ENCODE measurements at places on chromosomes 11 and 22.

- no peak for DNase-seq
Measured at GRCh38 chr11:57674251-57674650, 6.3 kb downstream of the ZDHHC5 start.

DNA sequence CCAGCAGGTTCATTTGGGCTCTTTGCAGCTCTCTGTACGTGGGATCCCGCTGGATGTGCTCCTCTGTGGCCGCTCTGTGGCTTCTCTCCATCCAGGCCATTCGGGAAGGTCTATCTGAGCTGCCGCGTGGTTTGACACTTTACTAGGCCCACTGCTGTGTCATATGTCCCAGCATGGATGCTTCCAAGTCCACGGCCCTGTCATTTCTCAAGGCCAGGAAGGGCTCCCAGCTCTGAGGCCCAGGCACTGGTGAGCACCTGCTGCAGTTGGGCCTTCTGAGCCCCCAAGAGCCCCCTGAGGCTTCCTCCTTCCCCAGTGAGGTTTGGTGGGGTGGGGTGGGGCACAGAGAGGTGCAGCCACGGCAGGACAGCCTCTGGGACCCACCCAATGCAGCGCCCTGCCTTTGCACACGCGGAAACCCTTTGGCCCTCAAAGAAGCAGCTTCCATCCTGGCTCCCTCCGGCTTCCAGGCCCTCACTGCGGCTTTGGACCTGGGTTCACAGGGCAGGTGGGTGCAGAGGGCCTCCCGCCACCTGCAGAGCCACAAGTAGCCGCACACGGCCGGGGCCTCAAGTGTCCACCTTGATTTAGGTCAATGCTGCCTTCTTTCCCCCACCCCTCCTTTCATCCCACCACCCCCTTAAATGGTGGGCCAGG lies 44.5 kb upstream of the FGF3 start:
- no peak for DNase-seq

DNA sequence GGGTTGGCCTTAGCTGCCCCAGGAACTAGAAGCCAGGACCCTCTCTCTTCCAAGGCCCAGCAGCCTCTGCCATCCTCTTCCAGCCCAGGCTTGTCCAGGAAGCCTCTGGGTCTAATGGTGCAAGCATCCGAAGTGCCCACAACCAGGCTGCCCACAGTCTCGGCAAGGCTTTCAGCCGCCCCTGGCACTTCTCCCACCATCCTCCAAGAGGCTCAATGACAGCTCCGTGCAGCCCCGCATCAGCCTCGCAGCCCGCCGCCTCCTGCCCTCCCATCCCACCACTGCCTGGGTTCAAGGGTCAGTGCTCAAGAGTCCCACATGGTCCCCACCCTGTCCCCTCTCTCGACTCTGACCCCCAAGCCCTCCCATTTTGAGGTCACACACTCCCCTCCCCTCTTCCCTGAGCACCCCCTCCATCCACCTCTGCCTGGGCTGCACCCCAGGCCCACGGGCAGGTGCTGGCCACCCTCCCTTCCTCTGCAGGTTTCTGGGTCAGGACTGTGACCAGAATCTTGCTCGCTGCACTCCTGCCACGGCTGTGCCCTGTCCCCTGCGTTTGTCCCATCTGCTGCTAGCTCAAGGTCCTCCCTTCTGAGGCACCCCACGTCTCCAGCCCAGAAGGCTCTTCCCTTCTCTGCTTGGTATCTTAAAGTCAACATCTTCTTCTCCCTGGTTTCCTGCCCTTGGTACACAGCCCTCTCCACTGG lies 17.2 kb downstream of the IFITM10 start:
- no peak for DNase-seq

GRCh38 chr22:40323681-40324171 lies 22.6 kb upstream of the ADSL start:
- no peak for DNase-seq

GRCh38 chr11:95585069-95585751 lies 204.4 kb downstream of the FAM76B start:
- no peak for DNase-seq

GRCh38 chr11:118604566-118604965 lies 2.8 kb upstream of the PHLDB1 start:
- DNase-seq, result no peak

DNA sequence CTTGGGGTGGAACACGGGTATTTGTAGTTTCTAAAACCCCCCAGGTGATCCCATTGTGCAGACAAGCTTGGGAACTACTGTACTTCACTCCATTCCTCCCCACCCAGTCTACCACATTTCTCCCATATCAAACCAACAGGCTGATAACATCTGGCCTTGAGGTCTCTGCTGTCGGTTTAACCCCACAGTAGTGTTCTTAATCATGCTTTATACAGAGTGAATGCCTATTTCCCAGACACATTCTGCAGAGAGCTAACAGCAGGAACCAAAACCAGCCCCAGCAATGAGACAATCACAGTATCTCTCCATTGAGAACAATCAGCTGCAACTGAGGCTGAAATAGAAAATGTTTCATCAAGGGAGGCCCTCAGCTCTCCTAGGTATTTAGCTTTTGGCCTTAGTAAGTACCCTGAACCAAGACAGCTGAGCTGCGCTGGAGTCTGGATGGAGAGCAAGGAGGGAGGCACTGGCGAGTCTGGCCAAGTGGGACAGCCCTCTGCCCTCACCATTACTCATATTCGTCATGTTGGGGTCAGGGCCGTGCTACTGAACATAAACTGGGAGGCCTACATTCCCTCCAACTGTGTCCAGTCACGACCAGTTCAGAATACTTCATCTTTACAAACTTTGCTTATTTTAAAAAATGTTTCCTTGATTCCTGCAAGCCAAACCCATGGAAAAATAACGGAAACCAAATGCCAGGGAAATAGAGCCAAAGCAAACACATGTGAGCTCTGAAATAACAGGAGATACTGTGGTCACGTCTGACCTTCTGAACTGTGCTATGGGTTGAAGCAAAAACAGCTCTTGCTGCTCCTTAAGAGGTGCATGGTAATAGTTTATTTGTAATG lies 81.0 kb downstream of the CCDC34 start:
- DNase-seq, result no peak

DNA sequence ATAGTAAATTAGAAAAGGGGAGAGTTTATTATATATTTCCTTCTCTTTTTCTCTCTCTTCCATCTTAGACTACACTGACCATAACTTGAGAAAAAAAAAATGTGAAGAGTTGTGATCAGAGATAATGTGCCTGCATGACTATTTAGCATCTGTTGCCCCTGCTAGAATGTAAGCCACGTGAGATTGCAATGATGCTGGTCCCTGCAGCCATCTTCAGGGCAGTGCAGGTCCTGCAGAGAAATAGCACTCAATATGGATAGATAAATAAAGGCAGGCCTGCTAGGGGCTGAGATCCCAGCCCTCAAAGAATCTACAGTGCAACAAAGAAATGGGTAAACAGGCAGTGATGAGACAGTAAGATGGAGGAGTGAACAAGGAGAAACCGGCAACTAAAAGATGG lies 7.8 kb upstream of the DKK3 start:
- no peak for DNase-seq

DNA sequence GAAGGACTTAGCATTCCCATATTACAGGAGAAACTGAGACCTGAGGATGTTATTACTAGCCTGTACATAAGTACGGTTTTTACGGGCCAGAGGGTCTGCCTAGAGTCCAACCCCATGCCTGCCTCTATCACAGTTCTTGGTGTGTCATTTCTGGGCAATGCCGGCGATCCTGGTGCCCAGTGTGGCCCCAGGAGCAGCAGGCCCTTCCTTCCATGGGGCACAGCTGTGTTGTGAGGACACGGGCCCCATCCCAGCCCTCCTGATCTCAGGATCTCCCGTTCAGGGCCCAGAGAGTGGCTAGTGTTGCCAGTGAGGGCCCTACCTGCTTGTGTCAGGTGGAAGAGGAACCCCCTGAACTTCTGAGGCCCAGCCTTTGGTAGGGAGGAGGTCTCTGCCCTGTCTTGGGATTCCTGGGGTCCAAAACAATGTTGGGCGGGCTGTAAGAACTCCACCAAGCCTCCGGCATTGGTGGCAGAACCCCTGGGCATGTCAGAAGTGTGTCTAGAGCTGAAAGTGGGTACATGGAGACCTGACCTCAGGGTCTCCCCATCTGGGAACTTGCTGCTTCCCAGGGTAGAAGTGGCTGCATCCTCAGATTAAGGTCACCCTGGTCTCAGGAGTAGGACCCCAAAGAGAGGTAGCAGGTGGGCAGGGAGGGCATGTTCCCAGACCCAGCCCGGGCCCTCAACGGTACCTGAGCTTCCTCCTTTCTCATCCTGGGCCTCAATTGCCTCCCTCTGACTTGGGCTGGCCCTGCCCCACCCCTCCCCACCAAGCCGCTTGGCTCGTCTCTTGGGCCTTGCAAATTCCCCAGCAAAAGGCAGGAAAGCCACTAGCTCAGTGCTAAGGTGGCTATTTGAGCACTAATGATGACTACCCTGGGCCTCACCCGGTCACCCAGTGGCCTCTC lies 74.6 kb upstream of the KCNQ1OT1 start:
- no peak for DNase-seq

DNA sequence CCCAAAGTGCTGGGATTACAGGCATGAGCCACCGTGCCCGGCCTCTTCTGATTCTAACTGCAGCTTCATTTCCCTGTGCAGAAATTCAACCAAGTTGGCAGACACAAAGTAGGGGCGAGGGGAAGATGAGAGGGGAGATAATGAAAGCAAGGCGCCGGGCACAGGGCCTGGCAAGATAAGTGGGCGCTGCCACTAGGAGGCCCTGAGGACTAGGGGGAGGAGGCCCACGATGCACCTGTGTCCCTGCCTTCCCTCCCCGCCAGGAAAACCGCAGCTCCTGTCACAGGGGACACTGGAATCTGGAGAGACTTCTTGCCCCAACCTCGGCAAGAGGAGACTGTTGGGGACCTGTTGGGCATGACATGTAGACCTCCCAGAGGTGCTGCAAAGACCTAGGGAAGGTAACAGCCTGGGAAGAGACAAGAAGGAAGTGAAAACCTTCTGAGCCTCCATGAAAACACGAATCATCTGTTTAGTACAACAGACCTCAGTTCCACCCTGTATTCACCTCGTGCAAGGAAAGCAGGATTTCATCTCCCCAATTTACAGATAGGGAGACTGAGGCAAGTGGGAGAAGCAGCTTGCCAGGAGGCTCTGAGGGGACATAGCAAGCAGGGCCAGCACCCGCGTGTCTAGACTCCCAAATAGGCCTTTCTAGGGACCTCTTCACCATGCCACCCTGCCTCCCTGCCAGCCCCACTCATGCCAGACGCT lies 3.1 kb upstream of the LGALS1 start:
- no peak for DNase-seq

DNA sequence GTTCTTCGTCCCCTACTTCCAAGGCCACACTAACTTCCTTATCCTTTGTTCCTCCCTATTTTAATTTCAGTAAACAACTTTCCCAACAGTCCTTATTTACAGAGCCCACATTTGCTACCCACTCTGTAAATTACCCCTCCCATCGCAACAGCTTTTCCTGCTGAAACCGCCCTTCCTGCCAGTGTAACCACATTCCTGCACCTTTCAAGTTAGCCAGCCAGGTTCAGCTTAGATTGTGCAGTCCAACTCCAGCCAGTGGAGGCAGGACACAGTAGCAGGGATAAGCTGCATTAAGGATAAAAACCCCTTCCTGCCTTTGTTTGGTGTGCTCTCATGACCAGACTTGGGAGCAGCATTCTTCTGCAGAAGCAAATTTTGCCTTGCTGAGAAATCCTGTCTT lies 768.3 kb upstream of the ARHGAP42 start:
- DNase-seq, result no peak

Data from GM20000 (cell line).